HAP-1 (cell line): ENCODE measurements at places on chromosomes 12 and 14.

DNA sequence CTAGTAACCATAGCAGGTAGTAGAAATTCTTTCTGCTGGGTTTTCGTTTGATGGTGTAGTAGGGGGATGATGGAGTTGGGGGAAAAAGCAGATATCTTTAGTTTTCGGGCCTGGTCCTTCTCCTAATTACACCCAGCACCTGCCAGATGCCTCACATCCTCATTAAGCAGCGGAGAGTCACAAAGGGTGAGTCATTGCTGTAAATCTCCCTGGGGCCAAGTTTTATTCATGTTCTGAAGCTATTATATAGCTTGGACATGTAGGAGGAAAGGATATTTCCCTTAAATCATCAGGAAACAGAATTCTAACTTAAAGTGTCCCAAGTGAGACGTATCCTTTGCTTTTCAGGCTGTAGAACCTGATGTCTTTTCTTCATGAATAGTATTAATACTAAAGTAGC lies 4.9 kb upstream of the NECAP1 start:
- DNase-seq = peak; percentile 41

DNA sequence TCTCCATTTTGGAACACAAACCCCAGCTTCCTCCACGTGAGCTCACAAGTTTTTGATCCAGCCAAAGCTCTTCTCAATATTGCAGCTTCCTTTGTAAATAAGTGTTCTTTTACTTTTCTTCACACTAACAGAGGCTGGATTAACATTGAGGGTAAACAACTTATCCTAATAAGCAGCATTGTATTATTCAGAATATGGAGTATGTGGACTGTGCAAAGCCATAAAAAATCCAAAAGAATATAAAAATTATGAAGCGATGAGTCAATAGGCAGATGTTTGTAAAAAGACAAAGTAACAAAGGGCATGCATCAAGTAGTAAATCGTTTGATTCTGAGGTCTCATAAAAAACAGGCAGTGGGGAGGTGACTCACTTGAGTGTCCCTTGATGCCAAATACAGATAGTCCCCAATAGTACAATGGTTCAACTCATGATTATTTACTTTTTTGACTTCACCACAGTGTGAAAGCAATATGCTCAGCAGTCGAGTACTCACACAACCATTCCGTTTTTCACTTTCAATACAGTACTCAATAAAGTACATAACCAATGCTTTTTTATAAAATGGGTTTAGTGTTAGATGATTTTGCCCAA lies 23.1 kb upstream of the KCNK10 start:
- DNase-seq = no peak

DNA sequence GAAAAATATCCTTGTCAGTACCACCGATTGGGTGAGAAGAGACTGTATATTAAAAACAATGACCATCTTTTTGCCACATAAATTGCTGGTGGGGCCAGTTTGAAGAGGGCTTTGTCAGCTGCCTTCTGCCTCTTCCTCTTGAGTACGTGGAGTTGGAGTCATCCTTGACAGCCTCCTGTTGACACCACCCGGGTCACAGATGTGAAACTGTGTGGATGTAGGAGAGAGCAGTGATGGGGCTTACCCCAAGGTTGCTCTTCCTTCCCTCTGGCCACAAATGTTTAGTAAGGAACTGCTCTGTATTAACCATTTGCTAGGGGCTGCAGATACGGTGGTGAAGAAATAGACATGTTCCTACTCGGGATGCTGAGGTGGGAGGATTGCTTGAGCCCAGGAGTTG lies 12.2 kb downstream of the PTPN11 start:
- DNase-seq = no peak

DNA sequence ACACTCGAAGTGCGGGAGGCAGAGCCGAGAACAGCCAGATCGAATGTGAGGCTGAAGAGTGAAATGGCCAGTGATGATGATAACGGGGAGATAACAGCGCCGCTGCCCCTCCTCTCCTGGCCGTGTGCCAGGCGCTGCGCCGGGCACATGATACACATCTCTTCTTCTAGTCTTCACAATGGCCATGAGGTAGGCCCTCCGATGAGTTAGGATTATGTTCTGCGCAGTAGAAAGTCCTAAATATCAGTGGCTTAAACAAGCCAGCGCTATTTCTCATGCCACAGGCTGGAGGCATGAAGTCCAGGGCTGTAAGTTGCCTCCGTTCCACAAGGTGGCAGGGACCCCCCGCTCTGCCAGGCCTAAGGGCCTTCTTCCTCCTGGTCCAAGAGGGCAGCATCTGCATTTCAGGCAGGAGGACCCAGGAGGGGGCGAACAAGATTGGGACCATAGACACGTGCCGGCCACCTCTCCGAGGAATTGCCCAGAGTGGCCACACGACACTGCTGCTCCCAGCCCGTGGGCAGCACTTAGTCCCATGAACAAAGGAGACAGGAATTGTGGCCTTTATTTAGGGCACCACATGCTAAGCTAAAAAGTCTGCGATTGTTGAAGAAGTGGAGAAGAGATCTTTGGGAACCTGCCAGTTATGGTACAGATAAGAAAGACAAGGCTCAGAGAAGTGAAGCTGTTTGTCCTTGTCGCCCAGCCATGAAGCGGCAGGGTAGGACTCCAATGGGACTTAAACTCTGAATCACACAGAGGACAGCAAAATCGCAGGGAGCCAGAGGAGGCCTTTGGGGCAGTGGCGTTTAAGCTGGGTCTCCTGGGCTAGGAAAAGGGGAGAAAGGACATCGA lies 10.9 kb upstream of the HVCN1 start:
- no peak for DNase-seq

DNA sequence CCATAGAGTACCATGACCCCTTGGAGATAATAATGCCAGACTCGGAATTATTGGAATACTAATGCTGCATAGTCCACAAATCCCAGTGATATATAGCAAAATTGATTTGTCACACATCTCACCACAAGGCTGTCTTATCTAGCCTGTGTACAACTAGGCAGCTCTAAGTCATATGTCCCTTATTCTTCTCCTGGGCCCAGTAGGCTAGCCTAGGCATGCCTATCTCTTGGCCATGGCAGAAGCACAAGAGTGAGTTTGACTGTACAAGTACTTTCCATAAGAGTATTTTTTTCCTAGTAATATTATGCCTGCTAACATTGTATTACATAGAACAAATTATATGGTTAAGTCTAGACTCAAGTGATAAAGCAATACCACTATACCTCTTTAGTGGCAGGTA lies 1122.1 kb upstream of the SEL1L start:
- DNase-seq = no peak

- DNase-seq = no peak
Measured at GRCh38 chr12:88944397-88944796, 364.1 kb upstream of the KITLG start.

- no peak for DNase-seq
Measured at GRCh38 chr14:75254381-75254822, 24.2 kb upstream of the FOS start.

- peak; percentile 67 for DNase-seq
Measured at GRCh38 chr12:113098441-113099028, 37.0 kb downstream of the RASAL1 start.

DNA sequence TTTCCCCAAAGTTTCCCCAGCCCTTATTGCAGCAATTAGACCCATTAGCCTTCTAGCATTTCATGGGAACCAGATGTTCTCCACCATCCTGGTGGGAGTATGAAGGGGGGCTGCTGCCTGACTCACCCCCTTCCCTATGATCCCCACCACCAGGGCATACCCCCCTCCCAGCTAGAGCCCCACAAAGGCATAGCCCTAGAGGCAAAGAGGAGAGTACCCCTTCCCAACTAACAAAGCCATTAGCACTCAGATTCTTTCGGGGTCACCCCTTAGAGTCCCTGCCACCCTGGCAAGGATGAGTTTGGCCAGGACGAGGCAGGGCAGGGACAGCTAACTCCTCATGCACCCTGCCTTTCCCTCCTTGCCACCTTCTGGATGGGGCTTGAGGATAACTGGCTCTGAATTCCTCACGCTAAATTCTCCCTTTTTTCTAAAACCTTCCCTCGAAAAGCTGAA lies 9.2 kb downstream of the RARG start:
- no peak for DNase-seq

DNA sequence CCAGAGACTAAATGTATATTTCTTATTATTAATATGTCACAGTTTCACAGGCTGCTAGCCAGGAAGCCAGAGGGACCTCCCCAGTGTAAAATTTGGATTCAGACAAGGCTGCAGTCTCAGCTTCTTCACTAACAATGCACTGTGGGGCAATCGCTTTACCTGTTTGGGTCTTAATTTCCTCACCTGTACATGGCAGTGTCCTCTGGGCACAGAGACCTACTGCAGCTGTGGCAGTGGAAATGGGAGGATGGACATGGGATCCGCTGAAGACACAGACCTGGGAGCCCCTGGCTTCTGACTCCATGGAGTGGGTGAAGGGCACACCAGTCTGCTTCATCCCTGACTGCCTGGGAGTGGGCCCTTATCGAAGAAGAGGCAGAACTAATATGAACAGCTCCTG lies 6.9 kb upstream of the SERPINA5 start:
- no peak for DNase-seq

DNA sequence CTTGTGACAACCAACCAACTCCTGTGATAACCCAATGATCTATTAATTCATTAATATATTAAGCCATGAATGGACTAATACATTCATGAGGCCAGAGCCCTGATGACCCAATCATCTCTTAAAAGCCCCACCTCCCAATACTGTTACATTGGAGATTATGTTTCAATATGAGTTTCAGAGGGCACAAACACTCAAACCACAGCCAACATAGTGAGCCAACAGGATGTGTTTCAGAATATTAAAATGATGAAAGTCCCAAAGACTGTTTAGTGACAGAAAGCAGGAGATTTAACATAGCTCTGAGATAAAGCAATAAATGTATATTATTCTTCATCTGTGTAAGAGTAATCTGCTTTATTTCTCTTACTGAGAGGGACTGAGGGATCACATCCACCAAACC lies 71.7 kb downstream of the PTPRO start:
- no peak for DNase-seq

GRCh38 chr14:95204705-95205104 lies 47.4 kb upstream of the DICER1 start:
- DNase-seq = no peak

DNA sequence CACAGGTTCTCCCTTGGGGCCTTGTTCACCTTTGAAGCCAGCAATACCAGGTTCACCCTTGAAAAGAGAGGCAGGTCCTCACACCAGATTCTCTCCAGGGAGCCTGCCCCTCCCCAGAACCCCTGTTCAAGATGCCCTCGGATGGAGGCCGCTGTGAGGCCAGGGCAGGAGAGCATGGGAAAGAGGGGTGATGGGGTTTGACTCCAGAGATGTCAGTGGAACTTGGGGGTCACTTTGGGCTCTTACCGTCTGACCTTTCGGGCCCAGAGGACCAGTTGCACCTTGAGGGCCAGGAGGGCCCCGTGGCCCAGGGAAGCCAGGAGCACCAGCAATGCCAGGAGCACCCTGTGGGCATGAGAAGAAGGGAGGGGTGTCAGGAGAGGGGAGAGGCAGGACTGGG lies 17.4 kb downstream of the COL2A1 start:
- no peak for DNase-seq

- DNase-seq = peak; percentile 52
Measured at GRCh38 chr12:25436206-25437030, 116.7 kb downstream of the LMNTD1 start.
